Ascending aorta (tissue), 2 donors: ENCODE measurements at places on chromosomes 16 and 17.

DNA sequence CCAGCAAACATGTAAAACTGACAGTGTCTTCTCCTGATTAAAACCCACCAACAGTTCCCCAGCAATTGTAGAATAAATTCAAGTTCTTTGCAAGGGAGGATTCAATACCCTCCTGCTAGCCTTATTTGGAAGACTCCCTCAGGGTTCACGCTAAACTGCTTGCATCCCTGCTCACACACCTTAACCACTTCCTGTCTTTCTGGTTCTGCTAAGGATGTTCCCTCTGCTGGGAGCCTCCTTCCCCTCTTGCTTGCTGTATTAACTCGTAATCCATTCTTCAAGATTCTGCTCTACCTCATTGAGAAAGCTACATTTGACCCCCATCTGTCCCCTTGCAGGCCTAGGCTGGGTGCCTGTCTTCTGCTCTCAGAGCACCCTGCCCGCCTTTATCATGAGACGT lies 2.3 kb upstream of the SHISA6 start:
- no peak for DNase-seq

DNA sequence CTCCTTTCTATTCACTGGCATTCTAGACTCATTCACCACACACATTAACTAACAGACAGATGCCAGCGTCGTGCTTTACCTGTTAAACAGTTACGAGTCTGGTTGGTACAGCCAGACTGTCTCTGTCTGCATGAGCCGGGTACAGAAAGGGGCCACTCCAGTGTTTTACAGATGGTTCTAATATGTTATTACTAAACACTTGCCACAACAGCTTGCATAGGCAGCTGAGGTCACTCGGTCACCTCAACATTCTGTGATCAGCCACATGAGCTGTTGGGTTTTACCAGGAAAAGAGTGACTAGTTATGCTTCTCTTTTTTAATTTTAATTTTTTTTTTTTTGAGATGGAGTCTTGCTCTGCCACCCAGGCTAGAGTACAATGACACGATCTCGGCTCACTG lies 25.2 kb downstream of the CD300A start:
- DNase-seq, result no peak

- DNase-seq, result peak; percentile 67
Observed at GRCh38 chr17:29214215-29215146, 32.2 kb upstream of the CRYBA1 start.

DNA sequence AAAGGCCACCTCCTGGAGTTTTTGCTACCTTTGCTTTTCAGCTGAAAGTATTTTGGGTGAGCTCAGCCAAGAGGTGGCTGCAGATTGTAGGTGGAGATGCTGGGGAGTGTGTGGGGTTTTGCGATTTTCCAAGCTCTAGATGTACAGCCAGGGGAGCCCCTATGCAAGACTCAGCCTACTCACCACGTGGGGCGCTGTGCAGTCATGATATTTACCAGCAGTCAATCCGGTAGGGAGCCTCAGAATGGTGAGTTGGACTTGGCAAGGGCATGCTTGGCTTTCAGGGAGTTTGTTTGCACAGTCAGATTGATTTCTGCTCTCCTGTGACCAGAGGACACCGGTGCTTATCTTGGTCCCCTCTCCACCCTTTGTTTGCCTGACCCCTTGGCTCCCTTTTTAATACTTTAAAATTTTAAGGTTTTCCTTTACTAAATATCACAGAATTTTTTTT lies 175.3 kb downstream of the UTP18 start:
- no peak for DNase-seq

GRCh38 chr17:78618264-78619066 lies 41.3 kb upstream of the DNAH17 start:
- peak; percentile 72 for DNase-seq

DNA sequence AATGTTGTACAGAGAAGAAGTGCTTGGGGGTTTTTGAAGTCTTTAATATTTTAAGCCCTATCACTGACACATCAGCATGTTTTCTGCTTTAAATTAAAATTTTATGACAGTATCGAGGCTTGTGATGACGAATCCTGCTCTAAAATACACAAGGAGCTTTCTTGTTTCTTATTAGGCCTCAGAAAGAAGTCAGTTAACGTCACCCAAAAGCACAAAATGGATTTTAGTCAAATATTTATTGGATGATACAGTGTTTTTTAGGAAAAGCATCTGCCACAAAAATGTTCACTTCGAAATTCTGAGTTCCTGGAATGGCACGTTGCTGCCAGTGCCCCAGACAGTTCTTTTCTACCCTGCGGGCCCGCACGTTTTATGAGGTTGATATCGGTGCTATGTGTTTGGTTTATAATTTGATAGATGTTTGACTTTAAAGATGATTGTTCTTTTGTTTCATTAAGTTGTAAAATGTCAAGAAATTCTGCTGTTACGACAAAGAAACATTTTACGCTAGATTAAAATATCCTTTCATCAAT lies 57.8 kb downstream of the HLF start:
- no peak for DNase-seq
